ENCODE measurements at places on chromosomes 3 and 15.

- no peak for DNase-seq
These were observed 14.3 kb downstream of the DYNC1LI1 start for GRCh38 chr3:32556332-32556731.

- DNase-seq: no peak
These were observed 40.7 kb upstream of the KIF23 start for GRCh38 chr15:69373406-69373805.

GRCh38 chr15:56356616-56357015, 8.6 kb upstream of the TEX9 start:
- DNase-seq: no peak

DNA sequence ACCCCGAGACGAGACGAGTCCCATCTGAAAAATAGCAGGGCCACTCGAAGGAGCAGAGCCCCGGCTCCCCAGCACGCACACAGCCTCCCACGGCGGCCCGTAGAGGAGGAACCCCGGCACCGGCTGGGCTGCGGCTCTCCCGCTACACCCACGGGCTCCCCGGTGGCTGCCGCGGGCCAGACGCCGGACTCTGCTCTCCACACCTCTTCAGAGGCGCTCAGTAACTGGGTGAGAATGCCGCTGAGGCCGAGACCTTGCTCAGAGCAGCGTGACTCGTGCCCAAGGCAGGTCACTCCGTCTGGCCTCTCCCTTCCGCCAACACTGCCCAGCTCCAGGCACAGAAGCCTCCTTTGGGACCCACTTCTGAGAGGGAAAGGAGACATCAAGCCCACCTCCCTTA, 34.4 kb downstream of the TNK2 start:
- DNase-seq: no peak

DNA sequence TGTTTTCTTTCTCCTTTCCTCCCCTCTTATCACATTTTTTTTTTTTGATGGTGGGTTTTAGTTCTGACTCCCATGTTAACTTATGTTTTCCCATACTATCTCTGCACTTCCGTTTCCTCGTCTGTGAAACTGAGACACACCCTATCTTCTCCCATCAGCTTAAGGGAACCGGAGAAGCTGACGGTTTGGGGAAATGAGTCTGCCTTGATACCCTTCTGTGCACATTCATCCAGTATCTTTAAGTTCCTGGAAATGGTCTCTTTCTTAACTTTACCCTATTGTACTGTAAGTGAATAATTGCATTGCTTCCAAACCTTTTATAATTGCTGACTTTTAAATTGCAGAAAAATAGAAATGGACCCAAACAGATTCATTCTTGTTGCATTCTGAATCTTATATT, 26.2 kb upstream of the CFAP161 start:
- DNase-seq: no peak

- DNase-seq: no peak
These were observed 1.4 kb downstream of the PTPRG start for GRCh38 chr3:61562721-61563312.

Data from NCI-H1417 treated with DMSO at 0.1 percent for 48 hours (cell line).